Coronary artery (tissue), 2 donors: ENCODE measurements at places on chromosomes 2 and 18.

- no peak for DNase-seq
Measured at GRCh38 chr2:189819297-189819704, 35.1 kb downstream of the PMS1 start.

GRCh38 chr2:100976645-100977391, 25.3 kb upstream of the RPL31 start:
- no peak for DNase-seq

- no peak for DNase-seq
Measured at GRCh38 chr2:157267476-157267875, 10.0 kb downstream of the GALNT5 start.

GRCh38 chr2:231371430-231372054, 24.0 kb upstream of the B3GNT7 start:
- no peak for DNase-seq
